ENCODE measurements at places on chromosomes 3 and 15.

- DNase-seq = no peak
Observed at GRCh38 chr3:18442756-18443664, 17.9 kb upstream of the SATB1 start.

GRCh38 chr3:45565342-45565741 is 29.2 kb upstream of the LIMD1 start:
- no peak for DNase-seq

DNA sequence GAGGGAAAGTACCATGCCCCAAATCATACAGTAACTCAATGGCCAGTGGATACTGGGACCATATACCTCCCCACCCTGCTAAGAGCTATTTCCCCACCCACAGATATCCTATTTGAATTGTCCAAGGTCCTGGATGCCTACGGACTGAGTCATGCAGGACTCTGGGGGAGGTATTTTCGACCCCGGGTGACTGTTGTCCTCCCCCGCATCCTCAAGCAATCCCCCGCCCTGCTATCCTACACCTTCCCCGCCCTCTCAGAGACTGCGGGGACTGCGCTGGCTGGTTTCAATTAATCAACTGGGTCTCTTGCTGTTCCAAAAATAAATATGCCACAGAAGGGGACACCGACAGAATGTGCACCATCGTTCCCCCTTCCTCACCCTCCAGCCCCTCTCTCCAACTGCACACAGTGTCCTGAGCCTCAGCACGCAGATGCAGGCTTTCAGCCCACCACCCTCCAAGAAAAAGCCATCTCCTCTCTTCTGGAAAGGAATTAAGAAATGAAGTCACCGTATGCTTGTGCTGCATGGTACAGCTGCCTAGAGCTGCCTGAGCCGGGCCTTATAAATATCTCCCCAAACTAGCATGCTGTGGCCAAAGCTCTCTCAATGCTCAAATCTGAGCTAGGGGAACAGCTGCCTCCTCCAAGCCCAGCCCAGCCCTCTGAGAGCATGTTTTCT is 8.1 kb downstream of the CAV3 start:
- DNase-seq = no peak

DNA sequence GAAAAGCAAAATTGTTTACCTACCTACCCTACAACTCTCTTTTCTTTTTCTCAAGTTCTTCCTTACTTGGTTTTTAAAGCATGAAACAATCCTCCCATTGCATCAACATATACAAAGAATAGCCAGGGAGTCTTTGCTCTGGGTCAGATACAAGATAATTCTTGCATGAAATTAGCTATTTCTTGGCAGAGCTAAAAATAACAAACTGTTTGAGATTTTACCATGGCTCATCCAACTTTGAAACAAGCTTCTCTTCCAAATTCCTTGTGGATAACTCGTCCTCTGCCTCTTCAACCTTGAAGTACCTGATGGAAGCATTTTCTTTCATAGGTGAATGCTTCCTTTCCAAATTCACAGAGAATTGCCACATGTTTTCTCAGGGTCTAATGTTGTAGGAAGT is 9.2 kb upstream of the CBLB start:
- no peak for DNase-seq

- DNase-seq = peak; percentile 70
Observed at GRCh38 chr15:38696109-38696727, 131.6 kb upstream of the RASGRP1 start.

DNA sequence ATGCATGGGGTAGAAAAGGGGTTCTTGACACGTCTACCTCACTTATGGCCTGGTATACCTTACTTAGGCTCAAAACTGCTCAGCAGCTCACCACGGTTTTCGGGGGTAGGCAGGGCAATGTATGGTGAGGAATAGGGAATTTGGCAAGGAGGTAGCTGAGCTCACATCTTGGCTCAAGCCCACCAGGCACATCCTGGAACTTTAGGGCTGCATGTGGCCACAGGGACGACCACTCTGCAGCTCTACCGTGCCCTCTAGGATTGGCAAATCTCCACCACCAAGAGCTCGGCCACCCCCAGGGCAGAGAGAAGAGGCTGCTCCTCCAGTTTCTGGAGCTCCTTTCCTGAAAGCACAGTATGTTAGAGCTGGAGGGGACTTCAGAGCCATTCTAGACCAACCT is 69.7 kb downstream of the MRPL46 start:
- no peak for DNase-seq

GRCh38 chr3:127546970-127547733 is 43.4 kb downstream of the TPRA1 start:
- peak; percentile 3 for DNase-seq

- no peak for DNase-seq
Observed at GRCh38 chr15:63528138-63528659, 23.8 kb downstream of the USP3 start.

All from CD4-positive, alpha-beta T cell treated with Interleukin-10 for 1 hour (primary cell).